ENCODE measurements at places on chromosomes 13 and 19. TPM values are rescaled to one million over a fixed set of nuclear protein-coding genes. Genes with fewer than 3 reads are reported as not detected.

DNA sequence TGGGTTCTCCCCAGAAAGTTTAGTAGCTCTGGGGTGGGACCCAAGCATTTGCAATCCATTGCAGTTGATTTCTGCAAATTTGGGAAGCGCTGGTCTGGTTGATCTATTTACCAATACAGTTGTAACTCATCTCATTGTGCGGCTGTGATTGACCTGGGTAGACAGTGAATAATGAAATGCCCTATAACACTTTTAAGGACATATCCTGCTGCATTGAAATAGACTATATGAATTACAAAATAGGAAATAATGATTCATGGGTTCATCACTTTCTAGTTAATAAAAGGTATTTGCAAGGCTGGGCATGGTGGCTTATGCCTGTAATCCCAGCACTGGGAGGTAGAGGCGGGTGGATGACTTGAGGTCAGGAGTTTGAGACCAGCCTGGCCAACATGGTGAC, 59.0 kb upstream of the FARP1 start:
- DNase-seq = no peak

DNA sequence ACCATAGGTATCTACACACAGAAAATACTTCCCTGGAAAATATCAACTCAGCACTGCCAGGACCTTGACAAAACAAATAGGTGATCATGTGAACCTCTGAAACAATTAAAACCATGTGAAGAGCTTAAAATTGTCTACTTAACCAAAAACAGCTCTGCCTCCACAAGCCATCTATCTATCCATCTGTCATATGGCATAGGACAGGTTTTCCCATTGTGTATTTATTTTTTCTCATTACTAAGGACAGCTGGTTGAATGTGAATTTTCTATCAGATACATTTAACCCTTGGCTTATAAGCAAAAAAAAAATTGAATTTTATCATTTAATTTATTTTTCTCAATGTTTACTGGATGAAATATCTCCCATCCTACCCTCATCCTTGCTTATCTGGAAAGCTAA, 279.5 kb downstream of the PCDH9 start:
- DNase-seq = no peak

- no peak for DNase-seq
Measured at GRCh38 chr19:34348899-34349487, 16.0 kb upstream of the GPI start.

DNA sequence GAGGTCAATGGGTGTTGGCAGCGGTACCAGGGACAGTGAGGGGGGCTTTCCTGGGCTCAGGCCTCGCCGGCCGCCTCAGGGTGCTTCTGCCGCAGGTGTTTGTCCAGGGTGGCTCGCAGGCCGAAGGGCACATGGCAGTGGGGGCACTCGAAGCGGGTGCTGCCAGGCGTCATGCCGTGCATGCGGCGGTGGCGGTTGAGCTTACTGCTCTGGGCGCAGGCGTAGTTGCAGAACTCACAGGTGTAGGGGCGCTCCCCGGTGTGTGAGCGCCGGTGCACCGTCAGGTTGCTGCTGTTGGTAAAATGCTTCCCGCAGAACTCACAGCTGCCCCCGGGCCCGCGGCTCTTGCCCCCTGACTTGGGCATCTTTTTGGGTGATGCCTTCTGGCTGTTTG, 4.7 kb downstream of the ZNF296 start:
- no peak for DNase-seq

- DNase-seq = no peak
Measured at GRCh38 chr13:32299893-32300292, 15.3 kb downstream of the ZAR1L start.

GRCh38 chr13:114059946-114060860, 72.2 kb downstream of the RASA3 start:
- no peak for DNase-seq

GRCh38 chr13:73902296-73902695, 231.9 kb downstream of the KLF12 start:
- DNase-seq = no peak

FGF22 gene
- 0.84 TPM for total RNA-seq

DNA sequence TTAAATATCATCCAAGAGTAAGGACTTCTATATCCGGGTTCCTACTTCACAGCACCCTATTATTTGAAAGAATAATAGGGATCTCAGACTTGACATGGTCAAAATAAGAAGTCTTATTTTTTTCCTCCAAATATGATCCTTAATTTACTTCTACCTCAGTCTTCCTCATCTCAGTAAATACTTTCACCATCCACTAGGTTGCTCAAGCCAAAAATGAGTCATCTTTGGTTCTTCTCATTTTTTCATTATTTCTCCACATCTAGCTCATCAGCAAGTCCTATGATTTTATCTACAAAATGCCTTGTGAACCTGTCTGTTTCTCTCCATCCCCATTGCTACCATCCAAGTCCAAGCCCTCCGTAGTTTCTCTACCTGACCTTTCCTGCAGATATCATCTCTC, 121.9 kb upstream of the GJB6 start:
- no peak for DNase-seq

DNA sequence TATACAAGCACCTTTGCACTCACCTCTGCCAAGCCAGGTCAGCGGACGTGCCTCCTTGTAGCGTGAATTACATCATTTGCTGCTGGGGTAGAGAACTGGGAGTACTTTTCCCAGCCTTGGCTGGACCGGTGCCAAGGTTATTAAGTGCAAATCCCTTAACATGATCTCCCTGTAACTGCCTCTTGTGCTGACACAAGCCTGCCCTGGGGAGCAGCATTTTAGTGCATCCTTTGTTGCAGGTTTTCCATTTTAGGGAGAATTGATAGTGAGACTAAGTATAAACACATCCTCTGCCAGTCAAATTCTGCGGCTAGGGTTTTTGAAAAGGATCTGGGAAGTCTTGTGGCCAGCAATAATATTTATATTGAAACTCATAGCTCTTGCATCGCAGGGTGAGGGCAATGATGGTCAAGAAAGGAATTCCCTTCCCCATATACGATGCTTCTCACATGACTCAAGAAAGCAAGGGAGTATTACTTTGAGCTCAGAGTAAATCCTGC, 32.7 kb upstream of the DCLK1 start:
- DNase-seq = no peak

DNA sequence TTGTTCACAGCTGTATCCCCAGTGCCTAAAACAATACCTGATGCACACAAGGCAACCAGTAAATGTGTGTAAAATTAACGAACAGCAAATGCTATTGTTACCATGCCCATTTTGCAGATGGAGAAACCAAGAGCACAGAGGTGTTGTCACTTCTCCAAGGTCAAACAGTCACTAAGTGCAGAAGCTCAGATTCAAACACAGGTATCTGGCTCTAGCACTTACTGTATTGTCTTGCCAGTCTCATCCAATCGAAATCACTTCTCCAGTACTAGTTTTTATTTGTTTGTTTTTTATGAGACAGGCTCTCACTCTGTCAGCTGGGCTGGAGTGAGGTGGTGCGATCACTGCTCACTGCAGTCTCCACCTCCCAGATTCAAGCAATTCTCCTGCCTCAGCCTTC, 13.7 kb downstream of the PLD3 start:
- DNase-seq = no peak

DHPS gene
- total RNA-seq = 106 TPM

- peak; percentile 70 for DNase-seq
Measured at GRCh38 chr19:19554074-19555023, 16.3 kb downstream of the CILP2 start.

GRCh38 chr13:103068836-103069235, 2.6 kb upstream of the SLC10A2 start:
- DNase-seq = no peak

CRX gene
- not detected for total RNA-seq

GRCh38 chr13:39452417-39452816, 150.6 kb downstream of the LHFPL6 start:
- DNase-seq = no peak

- DNase-seq = no peak
Measured at GRCh38 chr13:41467425-41467945, 10.1 kb downstream of the RGCC start.

LSM7 gene
- total RNA-seq = 191 TPM

DNA sequence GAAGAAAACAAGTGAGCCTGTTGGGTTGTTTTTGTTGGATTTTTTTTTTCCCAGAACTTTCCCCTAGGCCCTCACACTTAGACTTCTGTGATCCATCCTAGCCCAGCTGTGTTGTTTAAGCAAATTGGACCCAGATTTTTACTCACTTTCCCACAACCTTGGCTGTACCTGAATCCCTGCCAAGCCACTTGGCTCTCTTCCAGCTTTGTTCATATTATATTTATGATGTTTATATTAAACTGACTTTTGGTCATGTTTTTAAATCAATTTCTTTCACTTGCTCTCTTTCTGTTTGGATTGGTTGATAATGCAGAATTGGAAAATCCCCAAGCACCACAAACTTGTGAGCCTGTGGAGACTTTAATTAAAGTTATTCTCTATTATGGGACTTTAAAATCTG, 16.6 kb downstream of the OLFM4 start:
- DNase-seq = no peak

Measured in neural crest cell (in vitro differentiated cells).